ENCODE measurements at places on chromosomes 12 and 14.

GRCh38 chr14:30410986-30411385 lies 148.0 kb upstream of the G2E3 start:
- no peaks in the 10 kb centered on the region for H3K27me3 ChIP-seq
- no peak overlapping the region for H3K4me3 ChIP-seq
- no peaks in the 10 kb centered on the region for H3K36me3 ChIP-seq

GRCh38 chr12:124940143-124940392 lies 25.6 kb upstream of the UBC start:
- no peaks in the 10 kb centered on the region for H3K27me3 ChIP-seq
- peaks cover 24% of the 10 kb centered on the region for H3K4me1 ChIP-seq
- no peak overlapping the region for H3K27ac ChIP-seq
- no peak for DNase-seq

DNA sequence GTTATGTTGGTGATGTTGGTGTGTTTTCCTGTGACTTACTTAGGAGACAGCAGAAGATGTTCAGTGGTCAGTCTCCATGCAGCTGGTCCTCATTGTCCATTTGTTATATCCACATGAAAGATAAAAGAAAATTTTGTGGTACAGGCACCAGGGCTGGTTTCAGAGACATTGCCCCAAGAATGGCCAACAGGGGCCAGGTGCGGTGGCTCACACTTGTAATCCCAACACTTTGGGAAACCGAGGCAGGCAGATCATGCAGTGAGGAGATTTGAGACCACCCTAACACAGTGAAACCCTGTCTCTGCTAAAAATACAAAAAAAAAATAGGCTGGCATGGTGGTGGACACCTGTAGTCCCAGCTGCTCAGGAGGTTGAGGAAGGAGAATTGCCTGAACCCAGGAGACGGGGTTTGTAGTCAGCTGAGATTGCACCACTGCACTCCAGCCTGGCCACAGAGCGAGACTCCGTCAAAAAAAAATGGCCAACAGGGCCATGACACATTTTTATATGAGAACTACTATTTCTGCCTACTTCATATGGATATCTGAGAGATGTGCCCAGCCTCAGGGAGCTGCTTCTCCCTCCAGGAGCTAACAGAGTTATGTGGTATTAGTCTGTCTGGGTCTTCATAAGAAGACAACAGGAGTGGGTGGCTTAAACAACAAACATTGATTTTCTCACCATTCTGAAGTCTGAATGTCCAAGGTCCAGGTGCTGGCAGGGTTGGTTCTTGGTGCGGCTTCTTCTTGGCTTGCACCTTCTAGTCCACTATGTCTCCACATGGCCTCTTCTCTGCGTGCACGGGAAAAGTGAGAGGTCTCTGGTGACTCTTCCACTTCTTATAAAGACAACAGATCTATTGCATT lies 821.7 kb downstream of the TMEM121 start:
- peaks cover 16% of the 10 kb centered on the region for H3K4me1 ChIP-seq
- DNase-seq, result no peak
- peaks cover 39% of the 10 kb centered on the region for H3K27me3 ChIP-seq
- no peaks in the 10 kb centered on the region for H3K36me3 ChIP-seq
- no peak overlapping the region for H3K4me3 ChIP-seq

- peaks cover 37% of the 10 kb centered on the region for H3K4me1 ChIP-seq
- H3K36me3 ChIP-seq, result peaks cover 25% of the 10 kb centered on the region
- no peaks in the 10 kb centered on the region for H3K27me3 ChIP-seq
- H3K27ac ChIP-seq, result peak overlapping the region; percentile 2
- DNase-seq, result no peak
Observed at GRCh38 chr12:55997535-55997859, 421 bp downstream of the SUOX start.

GRCh38 chr12:100371146-100371545 lies 14.3 kb downstream of the SLC17A8 start:
- no peak overlapping the region for H3K27ac ChIP-seq
- H3K4me3 ChIP-seq, result no peak overlapping the region
- no peaks in the 10 kb centered on the region for H3K4me1 ChIP-seq
- no peaks in the 10 kb centered on the region for H3K36me3 ChIP-seq
- peaks cover 4% of the 10 kb centered on the region for H3K27me3 ChIP-seq

- peaks cover 22% of the 10 kb centered on the region for H3K36me3 ChIP-seq
- no peak overlapping the region for H3K27ac ChIP-seq
- H3K27me3 ChIP-seq, result no peaks in the 10 kb centered on the region
- DNase-seq, result no peak
Observed at GRCh38 chr12:112425582-112426382, 7.0 kb downstream of the PTPN11 start.

DNA sequence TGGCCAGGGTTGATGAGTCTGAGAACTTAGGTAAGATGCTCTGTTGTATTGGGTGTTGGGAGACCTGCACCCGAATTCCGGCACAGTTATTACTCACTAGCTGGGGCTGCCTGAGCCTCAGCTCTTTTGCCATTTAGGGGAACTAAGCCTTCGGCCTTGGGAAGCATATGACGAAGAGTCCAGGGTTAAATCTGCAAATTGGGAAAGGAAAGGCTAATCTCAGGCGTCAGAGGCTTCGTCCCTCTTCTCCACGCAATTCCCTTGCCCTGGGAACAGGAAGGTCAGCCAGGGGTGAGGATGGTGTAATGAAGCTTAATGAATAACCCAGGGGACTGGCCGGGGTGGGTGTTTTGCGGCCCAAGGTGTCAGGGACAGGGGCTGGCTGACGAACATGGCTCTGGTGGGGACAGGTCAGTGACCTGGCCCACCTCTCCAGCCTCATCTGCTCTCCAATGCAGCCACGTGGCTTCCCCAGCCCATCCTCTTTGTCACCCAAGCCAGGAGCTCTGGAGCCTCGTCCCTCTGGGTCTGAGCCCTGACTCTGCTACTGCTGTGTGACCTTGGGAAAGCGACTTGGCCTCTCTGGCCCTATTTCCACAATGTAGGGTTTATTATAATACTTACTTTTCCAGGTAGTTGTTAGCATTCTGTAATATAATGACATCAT lies 3.8 kb upstream of the SDSL start:
- H3K4me1 ChIP-seq, result peaks cover 13% of the 10 kb centered on the region
- DNase-seq, result no peak
- H3K27ac ChIP-seq, result no peak overlapping the region

DNA sequence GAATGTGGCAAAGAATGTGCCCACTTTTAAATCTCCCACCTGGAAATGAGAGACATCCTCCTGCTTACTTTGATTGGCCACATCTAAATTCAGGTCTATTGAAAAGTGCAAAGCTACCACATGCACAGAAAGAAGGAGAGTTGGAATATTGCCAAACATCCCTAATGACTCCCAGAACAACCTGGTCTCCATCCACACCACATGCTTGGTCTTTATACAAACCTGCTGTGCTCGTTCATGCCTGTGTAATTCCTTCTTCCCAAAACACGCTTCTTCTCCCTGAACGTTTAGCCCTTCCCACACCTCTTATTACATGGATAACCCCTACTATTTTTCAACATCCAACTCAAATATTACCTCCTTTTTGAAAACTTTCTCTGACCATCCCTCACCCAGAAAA lies 66.2 kb upstream of the BCL2L14 start:
- H3K27ac ChIP-seq, result no peak overlapping the region
- H3K27me3 ChIP-seq, result peaks cover 8% of the 10 kb centered on the region
- H3K36me3 ChIP-seq, result peaks cover 12% of the 10 kb centered on the region
- no peak overlapping the region for H3K4me3 ChIP-seq
- DNase-seq, result no peak

DNA sequence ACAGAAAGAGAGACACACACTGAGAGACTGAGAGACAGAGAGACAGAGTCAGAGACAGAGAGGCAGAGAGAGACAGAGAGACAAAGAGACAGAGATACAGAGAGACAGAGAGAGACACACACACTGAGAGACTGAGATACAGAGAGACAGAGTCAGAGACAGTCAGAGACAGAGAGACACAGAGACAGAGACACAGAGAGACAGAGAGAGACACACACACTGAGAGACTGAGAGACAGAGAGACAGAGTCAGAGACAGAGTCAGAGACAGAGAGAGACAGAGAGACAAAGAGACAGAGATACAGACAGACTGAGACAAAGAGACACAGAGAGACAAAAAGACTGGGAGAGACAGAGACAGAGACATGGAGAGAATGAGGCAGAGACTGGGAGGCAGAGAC lies 90.0 kb downstream of the GALNT9 start:
- no peak overlapping the region for H3K27ac ChIP-seq
- DNase-seq, result no peak
- no peaks in the 10 kb centered on the region for H3K27me3 ChIP-seq
- H3K4me3 ChIP-seq, result no peak overlapping the region
- H3K36me3 ChIP-seq, result no peaks in the 10 kb centered on the region

- DNase-seq, result no peak
- peaks cover 2% of the 10 kb centered on the region for H3K27me3 ChIP-seq
- H3K36me3 ChIP-seq, result no peaks in the 10 kb centered on the region
Observed at GRCh38 chr12:109446-109845, 42.9 kb downstream of the IQSEC3 start.

GRCh38 chr12:9050521-9051157 lies 61.3 kb downstream of the KLRG1 start:
- no peak for DNase-seq
- H3K4me1 ChIP-seq, result peaks cover 14% of the 10 kb centered on the region
- no peaks in the 10 kb centered on the region for H3K27me3 ChIP-seq
- H3K4me3 ChIP-seq, result no peak overlapping the region
- no peaks in the 10 kb centered on the region for H3K36me3 ChIP-seq
- H3K27ac ChIP-seq, result no peak overlapping the region

GRCh38 chr14:60346706-60347105 lies 97.7 kb downstream of the PPM1A start:
- peaks cover 7% of the 10 kb centered on the region for H3K27me3 ChIP-seq
- no peak overlapping the region for H3K27ac ChIP-seq

DNA sequence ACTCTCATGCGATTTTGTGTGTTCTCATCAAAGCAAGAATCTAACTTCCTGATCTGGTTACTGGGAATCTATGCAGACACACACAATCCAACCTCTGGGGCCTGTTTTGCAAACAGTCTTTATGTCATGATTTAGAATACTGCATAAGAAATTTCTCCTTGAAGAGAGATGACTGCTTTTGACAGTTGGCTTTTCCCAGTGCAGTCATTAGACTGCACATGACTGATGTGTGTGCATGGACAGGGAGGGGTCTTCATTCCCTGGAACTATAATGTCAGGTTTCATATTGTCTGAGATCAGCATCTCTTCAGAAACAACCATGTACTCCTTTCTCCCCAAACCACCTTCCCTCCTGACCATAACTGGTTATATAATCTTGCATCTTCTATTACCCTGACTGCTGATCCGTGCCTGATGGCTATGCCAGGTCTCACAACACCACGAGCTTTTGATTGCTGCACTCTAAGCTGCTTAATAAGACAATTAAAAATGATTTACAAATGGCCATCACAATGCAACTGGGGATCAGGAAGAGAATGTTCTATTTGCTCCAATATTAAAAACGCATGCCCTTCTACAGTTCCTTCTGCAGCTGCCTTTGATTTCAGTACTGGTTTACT lies 995.4 kb downstream of the NRXN3 start:
- no peaks in the 10 kb centered on the region for H3K4me1 ChIP-seq
- DNase-seq, result no peak
- no peak overlapping the region for H3K27ac ChIP-seq
- H3K27me3 ChIP-seq, result no peaks in the 10 kb centered on the region
- H3K4me3 ChIP-seq, result no peak overlapping the region

GRCh38 chr12:41264281-41264680 lies 76.2 kb downstream of the PDZRN4 start:
- no peaks in the 10 kb centered on the region for H3K36me3 ChIP-seq
- H3K4me1 ChIP-seq, result no peaks in the 10 kb centered on the region
- DNase-seq, result no peak
- H3K27me3 ChIP-seq, result no peaks in the 10 kb centered on the region
- H3K4me3 ChIP-seq, result no peak overlapping the region

DNA sequence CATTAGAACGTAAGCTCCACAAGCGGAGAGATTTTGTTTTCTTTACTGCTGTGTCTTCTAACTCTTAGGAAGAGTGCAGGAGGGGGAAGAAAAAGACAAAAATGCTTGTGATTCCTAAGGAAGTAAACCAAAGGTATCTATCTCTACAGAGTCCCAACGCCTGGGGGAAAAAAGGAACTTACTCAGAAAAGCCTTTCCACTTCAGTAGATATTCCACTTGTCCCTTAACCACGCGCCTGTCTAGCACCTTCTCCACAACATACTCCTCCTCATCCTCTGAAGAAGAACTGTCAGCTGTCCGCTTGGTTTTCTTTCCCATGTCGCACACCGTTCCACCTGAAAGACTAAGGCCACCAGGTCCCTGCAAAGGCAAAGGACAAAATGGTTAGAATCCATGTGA lies 22.6 kb downstream of the CBX5 start:
- peaks cover 22% of the 10 kb centered on the region for H3K4me1 ChIP-seq
- no peaks in the 10 kb centered on the region for H3K27me3 ChIP-seq
- no peak overlapping the region for H3K4me3 ChIP-seq

DNA sequence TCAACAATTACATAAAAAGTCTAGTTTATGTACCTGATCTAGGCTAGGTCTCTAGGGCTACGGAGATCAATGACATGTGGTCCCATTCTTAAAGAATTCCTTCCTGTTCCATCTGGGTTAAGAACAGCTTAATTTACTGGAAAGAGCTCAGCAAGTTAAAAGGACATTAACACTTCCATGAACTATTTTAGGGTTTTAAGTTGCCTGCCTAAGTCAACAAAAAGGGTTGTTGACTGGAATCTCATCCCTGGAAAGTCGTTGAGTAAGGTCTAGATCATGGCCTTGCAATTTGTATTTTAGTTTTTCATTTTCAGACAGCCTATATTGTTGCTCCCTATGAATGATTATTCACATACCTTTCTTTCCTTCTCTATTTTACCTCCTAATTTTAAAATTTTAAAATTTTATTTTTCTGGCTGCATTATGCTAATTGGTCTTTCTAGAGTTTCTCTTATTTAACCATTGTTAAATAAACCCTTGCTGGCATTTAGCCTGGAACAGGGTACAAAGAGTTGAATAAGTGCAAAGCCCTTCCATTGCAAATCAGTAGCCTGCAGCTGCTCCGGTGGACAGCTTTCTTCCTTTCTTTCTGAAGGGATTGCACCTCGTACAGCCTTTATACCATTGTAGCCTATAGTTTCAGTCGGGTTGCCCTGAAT lies 66.3 kb downstream of the VRK1 start:
- no peak overlapping the region for H3K27ac ChIP-seq
- H3K4me3 ChIP-seq, result no peak overlapping the region
- H3K36me3 ChIP-seq, result peaks cover 48% of the 10 kb centered on the region
- H3K4me1 ChIP-seq, result no peaks in the 10 kb centered on the region
- no peak for DNase-seq

GRCh38 chr12:91361864-91362263 lies 179.2 kb upstream of the DCN start:
- H3K27ac ChIP-seq, result no peak overlapping the region
- no peaks in the 10 kb centered on the region for H3K36me3 ChIP-seq

- H3K27ac ChIP-seq, result no peak overlapping the region
- H3K4me3 ChIP-seq, result no peak overlapping the region
- H3K27me3 ChIP-seq, result no peaks in the 10 kb centered on the region
- no peaks in the 10 kb centered on the region for H3K36me3 ChIP-seq
- DNase-seq, result no peak
Observed at GRCh38 chr14:58777541-58777979, 139.8 kb downstream of the DACT1 start.

DNA sequence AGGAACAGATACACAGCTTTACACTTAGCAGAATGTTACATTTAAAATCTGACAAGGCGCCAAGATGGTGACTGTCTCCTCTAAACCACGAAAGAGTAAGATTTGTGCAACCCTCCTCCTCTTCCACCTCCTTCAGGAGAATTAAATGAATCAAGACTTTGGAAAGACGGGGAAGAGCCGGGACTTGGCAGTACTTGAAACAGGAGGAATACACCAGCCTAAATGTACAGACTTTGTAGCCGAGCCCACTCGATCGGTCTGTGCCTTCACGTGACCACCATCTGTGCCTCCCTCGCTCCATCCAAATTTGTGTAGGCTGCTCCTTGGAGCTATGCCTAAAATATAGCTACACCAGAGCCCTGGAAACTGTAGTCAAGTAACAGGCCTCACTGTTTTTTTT lies 38.3 kb downstream of the SSPN start:
- DNase-seq, result no peak
- no peak overlapping the region for H3K4me3 ChIP-seq
- H3K27me3 ChIP-seq, result peaks cover 14% of the 10 kb centered on the region
- no peaks in the 10 kb centered on the region for H3K36me3 ChIP-seq
- no peaks in the 10 kb centered on the region for H3K4me1 ChIP-seq
- H3K27ac ChIP-seq, result no peak overlapping the region

Measured in activated CD8-positive, alpha-beta T cell treated with anti-CD3 and anti-CD28 coated beads, Interleukin-2, amount 10 ng/mL, durations not matched to agents 7 days and 5 days (primary cell).